ENCODE measurements at places on chromosomes 11 and 22.

DNA sequence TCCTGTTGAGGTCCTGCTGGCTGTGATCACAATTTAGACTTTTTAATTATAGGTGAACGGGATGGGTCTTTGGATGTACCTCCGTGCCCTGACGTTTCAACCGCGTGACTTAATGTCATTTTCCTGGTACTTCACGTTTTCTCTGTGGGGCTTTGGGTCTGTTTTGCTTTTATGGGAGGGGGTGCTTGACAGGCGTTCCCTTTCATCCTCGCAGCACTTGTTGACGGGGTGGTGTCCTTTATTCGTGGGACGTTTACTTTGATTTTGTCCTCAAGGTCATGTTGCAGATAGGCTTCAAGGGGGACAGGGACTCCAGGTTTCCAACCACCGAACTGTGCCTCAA is 994 bp downstream of the PPP6R3 start:
- DNase-seq = no peak

GRCh38 chr11:12640355-12640754 is 33.9 kb upstream of the TEAD1 start:
- no peak for DNase-seq

GRCh38 chr11:114982141-114982540 is 303.8 kb downstream of the NXPE2 start:
- no peak for DNase-seq

GRCh38 chr11:2934611-2935239 is 5.5 kb upstream of the PHLDA2 start:
- peak; percentile 27 for DNase-seq

DNA sequence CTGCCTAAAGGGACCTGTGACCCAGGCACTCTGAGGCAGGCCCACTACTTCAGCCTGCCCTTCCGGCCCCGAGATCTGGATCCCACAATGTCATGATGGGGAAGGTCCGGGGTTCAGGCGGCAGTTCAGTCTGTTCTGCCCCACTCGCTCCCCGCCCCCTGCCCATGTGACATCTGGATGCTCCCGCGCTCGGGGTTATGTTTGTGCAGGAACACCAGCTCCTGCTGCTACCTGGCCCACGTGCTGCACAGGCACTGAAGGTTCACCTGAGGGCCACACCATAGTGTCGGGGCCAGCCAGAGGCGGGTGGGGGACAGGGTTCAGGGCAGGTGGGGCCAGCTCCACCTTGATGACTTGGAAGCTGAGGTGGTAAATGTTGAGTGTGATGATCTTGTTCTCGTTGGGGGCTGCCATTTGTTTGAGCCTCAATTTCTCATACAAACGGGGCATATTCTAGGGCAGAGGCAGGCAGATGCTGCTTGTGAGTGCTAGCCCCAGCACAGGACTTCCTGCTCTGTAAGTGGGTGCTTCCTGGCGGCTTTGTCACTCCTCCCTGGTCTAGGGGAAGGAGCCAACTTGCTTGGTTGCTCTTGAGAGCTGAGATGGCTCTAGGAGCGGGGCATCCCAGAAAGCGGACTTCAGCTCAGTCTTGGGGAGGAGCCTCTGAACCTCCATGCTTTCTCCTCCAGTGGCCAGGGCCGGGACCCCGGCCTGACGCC is 4.4 kb upstream of the SIPA1 start:
- DNase-seq = no peak

- DNase-seq = peak; percentile 33
Observed at GRCh38 chr22:19892257-19892879, 37.7 kb upstream of the GNB1L start.

GRCh38 chr11:9090488-9091043 is 833 bp downstream of the SCUBE2 start:
- DNase-seq = no peak

DNA sequence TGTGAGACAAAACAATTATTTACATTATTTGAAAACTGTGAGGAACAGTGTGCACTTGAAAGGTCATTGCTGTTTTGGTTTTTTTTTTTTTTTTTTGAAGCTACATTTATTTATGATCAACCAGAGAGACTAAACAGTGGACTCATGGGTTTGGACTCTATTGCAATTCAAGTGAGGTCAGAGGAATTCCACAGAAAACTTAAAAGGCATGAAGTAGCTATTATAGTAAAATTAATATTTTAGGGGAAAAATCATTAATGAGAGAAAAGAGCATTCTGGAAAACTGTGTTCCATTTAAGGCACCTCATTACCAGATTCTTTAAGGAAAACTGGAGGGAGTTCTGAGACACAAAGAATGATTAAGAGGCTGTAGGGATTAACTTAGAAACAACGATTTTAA is 102.8 kb downstream of the WNT11 start:
- DNase-seq = no peak

DNA sequence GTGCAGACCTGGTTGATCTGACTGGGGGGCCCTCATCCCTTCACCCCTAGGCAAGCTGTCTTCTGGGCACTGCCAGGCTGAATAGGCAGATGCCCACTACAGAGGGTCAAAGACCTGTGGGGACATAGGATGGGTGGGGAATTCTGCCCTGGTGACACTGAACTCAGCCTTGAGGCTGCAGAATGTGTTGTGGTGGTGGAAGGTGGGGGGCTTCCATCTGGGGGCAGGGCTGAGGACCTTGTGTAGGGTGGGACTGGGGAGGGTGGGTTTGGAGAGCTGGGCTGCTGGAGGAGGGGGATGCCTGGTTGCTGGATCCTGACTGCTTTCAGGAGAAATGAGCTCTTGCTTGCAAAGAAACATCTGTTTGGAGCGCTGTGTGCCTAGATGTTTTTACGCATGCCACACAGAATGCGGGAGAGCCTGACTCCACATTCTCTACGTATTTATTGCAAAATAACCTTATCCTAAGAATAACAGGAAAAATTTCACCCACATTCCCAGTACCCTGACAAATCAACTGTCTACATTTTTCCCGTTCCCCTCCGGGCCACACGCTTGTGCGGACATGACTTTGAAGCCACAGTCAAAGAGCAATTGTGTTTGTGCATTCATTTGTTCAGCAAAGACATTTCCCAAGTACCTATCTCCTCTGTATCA is 18.3 kb downstream of the SMIM38 start:
- peak; percentile 9 for DNase-seq

- DNase-seq = no peak
Observed at GRCh38 chr22:47270463-47271135, 508.1 kb downstream of the TBC1D22A start.

- DNase-seq = no peak
Observed at GRCh38 chr22:49136041-49136815, 691.4 kb downstream of the BRD1 start.

DNA sequence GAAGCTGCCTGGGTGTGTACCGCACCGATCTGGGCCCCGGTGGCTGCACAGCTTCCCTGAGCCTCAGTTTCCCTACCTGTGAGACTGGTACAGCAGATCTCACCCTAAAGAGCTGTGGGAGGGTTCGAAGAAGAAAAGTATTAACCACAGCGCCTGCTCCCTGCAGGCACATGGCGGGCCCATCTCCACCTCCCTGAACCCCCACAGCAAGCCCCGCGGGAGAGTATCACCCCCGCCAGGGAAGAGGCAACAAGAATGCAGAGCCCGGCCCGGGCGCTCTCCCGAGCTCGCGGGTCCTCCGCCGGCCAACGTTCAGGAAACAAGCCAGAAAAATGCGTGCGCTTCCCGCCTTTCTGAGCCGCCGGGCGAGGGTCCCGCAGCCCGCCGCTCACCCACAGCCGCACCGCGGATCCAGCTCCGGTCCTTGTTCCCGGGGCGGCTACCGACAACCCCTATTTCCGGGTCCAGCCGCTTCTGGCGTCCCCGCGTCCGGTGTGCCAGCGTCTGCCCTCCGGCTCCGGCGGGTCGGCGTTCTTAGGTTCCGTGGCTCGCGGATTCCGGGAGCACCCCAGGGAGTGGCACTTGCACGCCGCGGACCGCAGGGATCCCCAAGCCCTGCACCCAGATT is at the start of gene TOP3B:
TSS of gene TOP3B (minus strand) at position 450 of the 628 bp plus-strand sequence. CDS start 7,078 bp downstream, outside the sequence.
- peak; percentile 86 for DNase-seq

- no peak for DNase-seq
Observed at GRCh38 chr22:46863794-46864193, 101.3 kb downstream of the TBC1D22A start.

DNA sequence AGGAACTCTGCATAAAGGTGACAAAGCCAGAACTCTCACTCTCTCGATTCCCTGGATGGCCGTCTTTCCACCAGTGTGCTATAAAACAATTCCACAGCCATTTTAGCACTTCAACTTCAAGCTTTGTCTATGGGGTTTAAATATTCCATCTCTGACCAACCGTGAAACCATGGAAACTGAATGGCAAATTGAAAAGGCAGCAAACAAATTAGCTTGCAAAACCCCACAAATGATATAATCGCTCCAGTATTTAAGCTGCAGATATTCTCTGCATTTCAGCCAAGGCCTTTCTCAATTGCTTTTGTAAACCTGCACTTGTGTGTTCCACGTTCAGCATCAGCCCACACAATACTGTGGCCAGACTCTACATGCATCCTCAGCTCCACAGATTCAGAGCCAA is 131.7 kb upstream of the ISX start:
- DNase-seq = no peak

DNA sequence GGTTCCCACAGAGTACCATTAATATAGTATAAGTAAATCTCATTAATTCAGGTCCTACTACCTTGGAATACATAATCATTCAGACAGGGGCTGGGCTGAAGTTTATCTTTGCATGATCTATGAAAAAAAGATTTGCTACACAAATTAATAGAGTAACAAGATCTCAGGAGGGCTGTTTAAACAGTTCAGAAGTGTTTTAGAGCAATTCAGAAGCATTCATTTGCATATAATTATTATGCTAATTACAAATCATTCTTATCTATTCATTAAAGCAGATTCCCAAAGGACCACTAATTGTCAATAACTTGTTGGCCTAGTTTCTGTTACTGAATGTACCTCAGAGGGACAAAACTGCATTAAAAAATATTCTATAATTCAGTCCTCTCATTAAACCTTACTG is 40.5 kb downstream of the PITPNB start:
- DNase-seq = no peak

DNA sequence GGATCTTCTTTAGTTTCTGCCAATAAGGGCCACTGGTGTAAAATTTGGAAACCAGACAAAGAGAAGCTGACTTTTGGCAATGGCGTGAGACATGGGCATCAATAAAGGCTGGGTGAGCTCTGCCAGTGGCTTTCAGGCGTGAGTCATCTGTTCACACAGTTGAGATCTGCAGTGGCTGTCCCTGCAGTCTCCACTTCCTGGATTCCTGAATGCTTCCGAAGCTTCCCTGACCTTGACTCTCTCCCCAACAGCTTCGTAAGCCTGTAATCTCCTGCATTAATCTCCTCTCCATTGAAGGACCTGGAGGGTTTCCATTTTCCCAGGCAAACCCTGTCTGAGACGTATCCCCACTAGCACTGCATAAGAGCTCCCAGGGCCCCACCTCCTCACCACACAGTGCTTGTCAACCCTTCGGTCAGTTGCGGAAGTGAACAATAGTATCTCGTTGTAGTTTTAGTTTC is 574.7 kb downstream of the TBC1D22A start:
- no peak for DNase-seq

DNA sequence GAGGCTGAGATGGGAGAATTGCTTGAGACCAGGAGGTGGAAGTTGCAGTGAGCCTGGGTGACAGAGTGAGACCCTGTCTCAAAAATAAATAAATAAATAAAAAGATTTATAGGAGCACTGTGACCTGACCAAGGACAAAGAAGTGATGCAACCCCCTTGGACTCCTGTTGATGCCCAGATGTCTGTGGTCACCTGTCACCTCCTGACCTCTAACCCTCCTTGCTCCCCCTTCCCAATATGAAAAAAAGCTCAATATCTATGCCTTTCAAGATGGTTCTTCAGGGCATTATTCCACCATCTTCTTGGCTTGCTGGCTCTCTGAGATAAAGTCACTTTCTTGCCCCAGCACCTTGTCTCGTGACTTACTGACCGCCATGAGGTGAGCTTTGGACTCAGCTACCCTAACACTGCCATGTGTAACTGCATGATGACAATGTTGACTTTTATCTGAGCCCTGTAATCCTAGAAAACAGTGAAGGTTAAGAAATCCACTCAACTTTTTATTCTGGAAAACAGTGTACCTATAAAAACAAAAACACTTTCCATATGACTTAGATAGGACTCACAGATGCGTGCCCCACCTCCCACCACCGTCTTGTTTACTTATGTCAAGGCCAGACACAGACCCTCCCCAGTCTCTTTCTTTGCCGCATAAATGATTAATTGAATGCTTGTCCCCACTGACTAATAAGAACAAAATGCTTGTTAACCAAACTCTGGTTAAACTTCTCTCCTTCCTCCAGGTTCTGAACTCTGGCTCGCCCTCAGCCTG is 360.5 kb downstream of the BUD13 start:
- no peak for DNase-seq

DNA sequence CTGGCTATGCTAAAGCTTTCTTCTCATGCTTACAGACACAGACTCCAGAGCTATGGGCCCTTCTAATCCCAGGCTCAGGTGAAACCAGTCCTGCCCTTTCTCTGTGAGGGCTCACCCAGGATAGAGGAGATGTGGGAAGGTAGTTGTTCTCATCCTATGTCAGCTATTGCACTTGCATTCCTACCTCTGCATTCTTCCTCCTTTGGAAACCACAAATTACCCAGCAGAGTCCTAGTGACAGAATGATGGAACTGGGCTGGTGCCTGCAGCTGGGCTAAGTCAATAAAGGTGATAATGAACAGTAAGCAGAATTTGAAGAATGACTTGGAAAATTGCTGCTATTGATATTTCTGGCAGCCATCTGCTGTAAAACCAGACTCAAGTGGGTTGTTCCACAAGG is 560.0 kb downstream of the TMEM135 start:
- no peak for DNase-seq

DNA sequence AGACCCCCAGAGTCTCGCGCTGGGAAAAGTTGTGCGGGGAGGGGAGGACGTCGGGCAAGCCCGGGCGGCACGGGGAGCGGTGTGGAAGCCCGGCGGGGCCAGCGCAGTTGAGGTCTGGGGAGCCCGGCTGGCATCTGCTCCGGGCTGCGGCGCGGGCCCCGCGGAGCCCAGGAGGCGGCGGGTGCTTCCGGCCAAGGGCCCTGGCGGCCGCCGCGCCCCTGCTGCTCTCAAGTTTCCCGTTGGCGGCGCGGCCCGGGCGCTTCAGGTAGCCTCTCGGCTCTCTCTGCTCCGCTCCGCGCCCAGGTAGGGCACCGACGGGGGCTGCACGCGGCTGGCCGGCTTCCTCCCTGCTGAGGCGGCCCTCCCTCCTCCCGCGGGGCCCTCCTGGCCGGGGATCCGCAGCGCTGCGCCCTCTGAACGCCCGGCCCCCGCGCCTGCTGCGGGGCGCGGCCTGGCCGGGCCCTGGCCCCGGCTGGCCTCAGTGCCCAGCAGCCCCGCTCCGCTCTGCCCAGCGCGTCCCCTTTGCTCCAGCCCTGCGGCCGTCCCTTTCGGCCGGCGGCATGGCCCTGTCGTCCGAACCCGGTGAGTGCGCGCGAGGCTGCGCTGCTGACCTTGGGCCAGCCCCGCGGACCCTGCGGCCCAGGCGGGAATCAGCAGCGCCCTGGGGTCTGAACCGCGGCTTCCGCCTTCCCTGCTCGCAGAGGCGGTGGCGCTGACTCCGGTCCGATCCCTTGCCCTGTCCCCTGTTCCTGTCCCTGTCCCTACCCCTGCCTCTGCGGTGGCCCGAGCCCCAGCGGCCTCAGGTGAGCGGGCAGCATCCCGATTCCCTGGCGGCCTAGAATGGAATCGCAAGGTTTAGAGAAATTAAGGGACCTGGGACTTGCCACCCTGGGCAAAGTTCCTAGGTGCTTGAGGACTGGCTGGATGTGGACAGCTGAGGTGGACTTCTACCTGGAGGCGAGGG is 4.3 kb upstream of the AMPD3 start:
- no peak for DNase-seq

- DNase-seq = no peak
Observed at GRCh38 chr11:25039165-25039564, 542.3 kb downstream of the LUZP2 start.

- DNase-seq = peak; percentile 46
Observed at GRCh38 chr11:111303461-111303860, 5.1 kb downstream of the POU2AF3 start.
